ENCODE measurements at places on chromosomes 5 and 9.
A peak's percentile ranks its signal among the peaks of the same experiment; 100 is the strongest.

- DNase-seq = no peak
Measured at GRCh38 chr9:131258698-131259431, 17.4 kb downstream of the FAM78A start.

GRCh38 chr9:69715096-69715495 is 42.9 kb upstream of the APBA1 start:
- no peak for DNase-seq

DNA sequence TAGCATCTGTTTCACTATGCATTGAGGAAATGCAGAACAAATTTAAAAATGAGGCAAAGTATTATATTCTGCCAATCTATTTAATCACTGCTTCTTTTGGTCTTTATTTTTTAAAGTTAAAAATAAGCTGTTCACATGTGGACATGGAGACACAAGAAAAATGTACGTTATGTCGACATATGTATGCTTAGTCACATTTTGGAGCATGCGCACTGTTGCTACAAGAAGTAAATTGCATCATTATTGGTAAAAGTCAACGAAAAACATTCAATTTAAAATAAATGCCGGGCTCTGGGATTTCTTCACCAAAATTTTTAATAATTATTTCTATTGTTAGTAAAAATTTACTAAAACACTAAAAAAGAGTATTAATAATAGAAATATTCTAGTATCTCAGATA is 876.3 kb upstream of the CTNND2 start:
- no peak for DNase-seq

GRCh38 chr5:175743676-175744210 is 85.9 kb downstream of the HRH2 start:
- no peak for DNase-seq

DNA sequence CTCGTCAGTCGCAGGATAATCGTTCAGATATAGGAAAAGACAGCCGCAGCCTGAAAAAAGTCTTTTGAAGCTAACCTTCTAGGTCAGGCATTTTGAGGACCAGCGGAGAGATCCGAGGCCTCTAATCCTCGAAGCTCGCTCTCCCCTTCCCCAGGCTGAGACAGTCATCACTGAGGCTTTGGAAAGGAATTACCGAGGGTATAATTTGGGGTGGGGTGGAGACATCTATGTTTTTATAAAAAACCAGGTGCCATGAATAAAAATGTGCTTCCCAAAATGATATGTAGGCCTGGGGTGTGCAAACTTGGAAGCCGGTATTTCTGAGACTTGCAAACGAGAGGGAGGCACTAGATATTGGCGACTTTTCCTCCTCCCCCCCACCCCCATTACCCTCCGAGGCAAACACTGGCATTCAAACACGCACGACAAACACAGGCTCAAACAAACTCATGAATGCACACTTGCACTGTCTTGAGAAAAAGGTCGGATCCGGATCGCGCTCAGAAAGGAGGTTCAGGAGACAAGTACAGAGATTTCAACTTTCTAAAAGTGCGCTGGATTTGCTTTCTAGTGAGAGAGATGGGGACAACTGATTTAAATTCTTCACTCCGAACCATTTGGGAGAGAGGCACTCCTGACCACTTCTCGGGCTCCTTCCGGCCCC is 935 bp upstream of the MSX2 start:
- no peak for DNase-seq

DNA sequence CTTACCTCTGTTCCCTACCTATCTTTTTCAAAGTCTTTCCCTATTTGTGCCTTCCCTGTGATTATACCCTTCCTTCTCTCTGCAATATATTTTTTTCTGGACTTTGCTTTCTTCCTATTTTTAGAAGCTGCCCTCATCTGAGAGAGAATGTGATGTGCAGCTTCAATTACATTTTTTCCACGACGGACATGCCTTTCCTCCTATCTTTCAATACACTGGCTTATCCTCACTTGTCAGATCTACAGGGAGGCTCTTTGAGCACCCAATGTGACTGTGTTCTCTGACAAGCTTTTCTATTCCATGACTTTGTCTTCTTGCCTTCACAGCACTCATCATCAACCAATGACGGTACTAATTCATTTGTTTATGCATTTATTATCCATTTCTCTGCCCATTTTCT is 227.9 kb upstream of the CLINT1 start:
- DNase-seq = no peak

DNA sequence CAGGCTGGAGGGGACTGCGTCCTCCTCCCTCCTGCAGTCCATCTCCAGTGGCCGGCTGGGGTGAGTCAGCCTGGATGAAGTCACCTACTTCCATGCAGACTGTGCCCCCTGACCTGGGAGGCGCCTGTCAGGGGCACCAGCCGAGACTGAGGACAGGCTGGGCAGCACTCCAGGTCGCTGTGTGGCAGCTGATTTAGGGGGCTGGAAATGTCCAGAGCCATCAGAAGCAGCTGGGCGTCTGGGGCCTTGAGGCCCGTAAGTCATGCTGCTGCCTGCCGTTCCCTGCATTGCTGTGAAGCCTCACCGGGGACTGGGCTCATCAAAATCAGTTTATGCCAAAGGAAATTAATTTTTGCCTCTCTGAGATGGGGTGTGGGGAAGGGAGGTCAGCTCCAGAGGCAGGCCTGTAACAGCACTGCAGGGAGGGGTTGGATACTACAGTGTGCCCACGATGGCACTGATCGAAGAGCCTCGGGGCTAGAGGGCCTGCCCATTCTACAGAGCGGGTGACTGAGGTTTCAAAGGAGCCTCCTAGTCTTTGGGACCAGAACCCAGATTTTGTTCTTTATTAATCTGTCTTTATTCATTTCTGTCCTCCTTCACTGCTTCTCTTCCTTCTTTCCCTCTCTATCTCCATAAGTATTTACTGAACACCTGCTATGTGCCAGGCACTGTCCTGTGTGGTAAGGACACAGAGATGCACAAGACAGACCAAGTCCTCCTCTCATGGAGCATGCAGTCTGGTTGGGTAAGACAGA is 70.4 kb upstream of the PSD2 start:
- DNase-seq = no peak

DNA sequence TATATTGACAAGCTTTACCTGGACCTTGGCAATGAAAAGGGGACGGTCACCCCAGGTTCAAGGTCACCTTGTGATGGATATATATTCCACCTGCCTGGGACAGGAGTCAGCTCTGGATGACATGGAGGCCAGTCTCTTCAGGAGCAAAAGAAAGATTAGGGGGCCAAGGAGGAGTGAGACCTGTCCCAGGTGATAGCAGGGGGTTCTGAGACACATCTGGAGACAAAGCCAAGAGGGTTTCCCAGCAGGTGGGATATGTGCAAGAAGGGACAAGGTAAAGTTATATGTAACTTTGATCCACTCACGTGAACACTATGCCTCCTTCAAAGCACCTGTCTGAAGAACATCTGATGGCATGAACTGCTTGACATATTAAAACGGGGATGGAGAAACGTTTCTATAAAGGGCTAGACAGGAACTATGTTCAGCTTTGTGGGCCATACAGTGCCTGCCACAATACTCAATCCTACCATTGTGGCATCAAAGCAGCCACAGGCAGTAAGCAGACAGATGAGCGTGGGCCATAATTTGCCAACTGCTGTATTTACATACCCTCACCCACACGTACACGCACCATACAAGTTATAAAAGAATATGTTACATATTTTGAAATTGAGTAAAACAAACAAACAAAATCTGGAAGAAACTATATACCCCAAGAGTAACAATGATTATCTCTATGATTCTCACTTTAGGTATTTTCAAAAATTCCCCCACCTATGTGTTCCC is 62.9 kb upstream of the ZNF622 start:
- no peak for DNase-seq

DNA sequence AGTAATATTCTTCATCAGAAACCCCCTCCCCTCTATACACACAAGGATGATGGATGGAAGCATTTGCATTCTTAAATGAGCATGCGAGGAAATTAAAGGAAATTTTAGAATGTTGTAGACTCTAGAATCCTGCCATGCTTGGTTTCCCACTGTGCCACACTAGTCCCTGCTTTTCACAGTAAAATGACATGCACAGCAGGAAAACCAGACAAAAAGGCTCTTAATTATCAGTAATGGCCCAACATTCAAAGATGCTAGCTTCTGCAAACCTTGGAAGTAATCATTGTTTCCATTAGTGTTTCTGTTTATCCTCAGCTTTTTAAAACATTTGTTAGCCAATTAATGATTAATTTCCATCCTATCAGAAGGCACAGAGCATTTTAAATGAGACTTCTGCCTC is 255.8 kb downstream of the SLCO4C1 start:
- peak; percentile 83 for DNase-seq

DNA sequence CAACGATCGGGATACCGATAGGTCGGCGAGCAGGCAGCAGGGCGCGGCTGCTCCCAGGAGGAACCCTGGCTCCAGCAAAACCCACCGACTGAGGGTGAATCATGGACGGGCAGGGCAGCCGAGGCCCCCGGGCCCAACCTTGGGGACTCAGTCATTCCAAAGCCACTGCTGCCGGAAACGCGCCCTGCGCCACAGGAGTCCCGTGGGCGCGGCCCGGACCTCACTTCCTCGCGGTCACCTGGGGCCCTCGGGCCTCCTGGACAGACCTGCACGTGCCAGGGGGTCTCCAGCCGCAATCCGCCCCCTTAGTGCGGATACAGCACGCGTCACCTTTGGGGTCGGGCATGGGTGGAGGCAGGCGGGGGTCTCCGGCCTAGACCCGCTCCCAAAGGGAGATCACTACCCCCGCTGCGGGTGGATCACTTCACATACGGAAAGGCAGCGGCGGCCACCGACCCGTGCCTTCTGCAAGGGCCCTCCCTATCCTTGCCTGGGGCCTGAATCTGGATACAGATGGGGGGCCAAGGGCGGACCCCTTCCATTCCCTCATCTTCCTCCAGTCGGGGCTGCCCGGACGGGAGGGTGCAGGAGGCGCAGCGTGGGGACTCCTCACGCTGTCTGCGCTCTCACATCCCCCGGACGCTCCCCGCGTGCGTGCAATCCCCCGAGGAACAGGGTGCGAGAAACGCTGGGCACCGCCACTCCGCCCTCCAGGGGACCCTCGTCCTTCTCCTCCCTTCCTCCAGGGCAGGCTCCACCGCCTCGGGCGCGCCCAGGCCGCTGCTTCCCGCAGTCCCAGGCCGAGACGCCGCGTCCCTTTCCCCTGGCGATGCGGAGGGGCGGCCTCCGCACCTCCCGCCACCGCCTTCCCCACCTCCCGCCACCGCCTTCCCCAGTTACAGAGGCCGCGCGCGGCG is 586 bp downstream of the TXN start:
- DNase-seq = peak; percentile 84

DNA sequence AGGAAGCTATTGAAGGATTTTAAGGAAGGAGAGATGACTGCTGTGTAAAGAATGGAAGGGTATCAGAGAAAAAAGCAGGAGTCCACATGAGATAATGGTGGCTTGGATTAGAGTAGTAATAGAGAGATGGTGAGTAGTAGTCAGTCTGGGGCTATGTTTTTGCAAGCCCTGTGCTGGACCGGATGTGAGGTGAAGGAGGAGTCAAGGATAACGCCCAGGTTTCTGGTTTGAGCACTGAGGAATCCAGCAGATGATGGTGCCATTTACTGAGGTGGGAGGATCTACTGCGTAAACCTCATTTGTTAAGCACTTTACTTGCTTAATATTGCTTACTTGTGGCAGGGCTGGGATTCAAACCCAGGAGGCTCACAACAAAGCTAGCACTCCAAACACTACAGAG is 1.1 kb downstream of the TIGD6 start:
- no peak for DNase-seq

DNA sequence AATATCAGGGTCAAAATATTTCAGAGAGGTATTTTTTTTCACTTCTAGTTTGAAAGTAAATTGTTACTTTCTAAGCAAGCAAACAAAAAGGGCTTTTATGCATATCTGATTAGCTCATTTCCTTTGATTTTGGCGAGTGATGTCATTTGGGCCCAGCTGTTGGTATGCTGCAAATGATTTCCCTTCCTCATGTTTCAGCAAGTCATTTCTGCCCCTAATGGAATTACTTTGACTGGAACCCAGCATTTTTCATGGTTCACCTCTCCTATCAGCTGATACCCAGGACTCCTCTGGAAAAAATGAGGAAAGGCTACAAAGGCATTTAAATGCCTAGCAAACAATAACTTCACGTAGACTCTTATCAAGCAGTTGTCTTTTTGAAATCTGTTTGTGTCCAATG is 500.6 kb downstream of the EBF1 start:
- DNase-seq = no peak

- DNase-seq = no peak
Measured at GRCh38 chr9:26786564-26786963, 106.0 kb downstream of the CAAP1 start.

GRCh38 chr5:156812959-156813358 is 37.1 kb upstream of the PPP1R2B start:
- DNase-seq = no peak

GRCh38 chr9:806285-807156 is 35.0 kb upstream of the DMRT1 start:
- DNase-seq = peak; percentile 42

DNA sequence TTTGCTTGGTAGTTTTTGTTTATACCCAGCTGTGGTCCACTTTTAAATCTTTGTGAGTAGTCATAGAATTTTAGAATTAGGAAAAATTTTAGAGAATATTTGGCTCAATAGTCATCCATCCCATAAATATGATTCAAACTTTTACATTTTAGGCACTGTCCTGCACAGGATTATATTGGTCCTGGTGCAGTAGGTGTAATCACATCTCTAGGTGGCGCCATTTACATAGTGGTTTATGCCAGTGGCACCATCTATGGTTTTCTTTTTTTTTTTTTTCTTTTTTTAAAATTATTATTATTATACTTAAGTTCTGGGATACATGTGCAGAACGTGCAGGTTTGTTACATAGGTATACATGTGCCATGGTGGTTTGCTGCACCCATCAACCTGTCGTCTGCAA is 260.7 kb upstream of the KCNN2 start:
- no peak for DNase-seq

DNA sequence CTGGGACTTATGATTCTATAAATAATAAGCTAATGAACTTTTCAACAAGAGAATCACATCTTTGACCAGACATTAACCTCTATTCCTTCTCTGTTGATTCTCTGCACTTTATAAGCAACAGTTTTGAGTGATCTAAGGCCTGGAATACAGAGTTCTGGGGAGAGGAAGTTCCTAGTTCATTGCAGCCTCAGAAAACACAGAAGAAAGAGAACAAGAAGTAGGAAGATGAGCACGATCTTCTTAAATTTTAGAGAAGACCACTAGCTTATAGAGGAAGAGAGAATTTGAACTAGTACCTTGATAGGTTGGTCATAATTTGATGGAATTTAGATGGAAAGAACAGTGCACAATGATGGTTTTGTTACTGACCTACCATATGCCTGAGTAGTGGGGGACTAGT is 8.5 kb upstream of the C9orf72 start:
- no peak for DNase-seq

DNA sequence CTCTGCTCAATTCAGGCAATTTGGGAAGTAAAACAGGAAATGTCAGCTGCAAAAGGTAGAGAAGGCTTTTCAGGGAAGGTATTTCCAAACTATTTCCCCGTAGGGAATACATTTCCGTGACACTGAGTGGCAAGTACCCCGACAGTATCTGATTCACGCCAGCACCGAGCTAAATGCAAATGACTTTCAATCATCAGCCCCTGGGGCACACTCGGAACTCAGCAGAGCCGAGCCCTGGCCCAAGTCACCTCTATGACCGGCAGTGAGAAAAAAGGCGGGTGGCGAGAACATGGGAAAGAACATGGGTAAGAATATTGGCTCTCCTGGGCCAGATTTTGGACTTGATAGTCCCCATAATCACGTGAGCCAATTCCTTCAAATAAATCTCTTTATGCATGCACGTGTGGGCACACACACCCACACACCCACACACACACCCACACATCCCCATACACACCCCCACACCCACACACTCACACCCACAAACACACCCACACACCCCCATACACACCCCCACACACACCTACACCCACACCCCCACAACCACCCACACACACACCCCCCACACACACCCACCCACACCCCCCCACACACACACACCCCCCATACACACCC is 43.0 kb downstream of the COL23A1 start:
- DNase-seq = no peak

- no peak for DNase-seq
Measured at GRCh38 chr5:165161204-165161603, 1655.8 kb downstream of the MAT2B start.

Data from NCI-H1417 (cell line).